8988T (cell line): ENCODE measurements at places on chromosomes 1 and 21.

DNA sequence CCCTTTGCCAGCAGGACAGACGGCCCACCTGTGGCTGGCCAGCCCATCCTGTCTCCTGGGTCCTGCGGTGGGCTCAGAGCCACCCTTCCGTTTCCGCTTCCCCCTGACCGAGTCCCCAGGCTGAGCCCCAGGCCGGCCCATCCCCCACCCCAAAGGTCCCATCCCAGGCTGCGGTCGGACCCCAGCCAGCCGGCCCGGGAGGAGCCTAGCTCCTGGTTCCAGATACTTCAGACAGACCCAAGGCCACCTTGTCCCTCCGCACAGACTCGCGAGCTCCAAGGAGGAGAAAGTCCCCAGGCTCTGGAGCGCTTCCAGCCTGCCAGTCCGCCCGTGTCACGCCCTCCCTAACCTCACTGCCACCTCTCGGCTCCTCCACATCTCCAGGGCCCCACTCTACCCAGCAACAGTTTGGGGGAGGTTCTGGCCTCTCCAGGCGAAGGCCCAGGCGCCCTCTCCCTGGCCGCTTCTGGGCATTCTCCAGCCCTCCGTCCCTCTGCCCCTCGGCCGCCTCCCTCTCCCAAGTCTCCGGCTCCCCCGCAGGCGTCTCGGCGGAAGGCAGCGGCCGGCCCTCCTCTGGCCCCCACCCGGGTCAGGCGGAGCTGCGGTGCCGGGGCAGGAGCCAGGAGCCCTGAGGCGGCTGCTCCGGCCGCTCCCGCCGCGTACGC lies 835 bp downstream of the LRRN2 start:
- no peak for DNase-seq

DNA sequence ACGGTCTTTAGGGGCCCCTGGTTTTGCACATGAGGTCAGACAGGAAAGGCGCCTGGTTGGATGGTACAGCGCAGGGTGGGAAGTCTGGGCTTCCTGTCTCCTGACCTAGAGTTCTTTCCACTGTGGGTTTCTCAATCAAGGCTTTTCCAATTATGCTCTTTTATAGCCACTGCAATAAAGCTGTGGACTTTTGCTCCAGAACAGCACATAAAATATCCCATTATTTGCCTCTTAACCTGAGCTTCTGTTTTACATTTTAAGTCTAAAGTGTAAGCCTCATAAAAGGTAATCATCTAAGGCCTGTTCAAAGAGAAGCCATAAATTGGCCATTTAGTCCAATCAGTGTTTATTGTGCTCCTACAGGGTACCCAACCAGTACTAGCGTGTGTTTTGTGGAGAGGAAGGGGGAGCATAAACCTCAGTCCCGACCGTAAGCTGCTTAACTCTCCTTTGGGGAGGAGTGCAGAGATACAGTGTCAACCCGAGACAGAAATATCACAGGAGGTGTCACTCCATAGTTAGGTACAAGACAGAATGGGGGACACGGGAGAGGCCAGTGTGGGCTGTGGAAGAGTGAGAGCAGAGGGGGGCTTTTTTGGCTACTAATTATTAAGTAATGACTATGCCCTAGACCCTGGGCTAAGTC lies 270.0 kb downstream of the TRABD2B start:
- no peak for DNase-seq

GRCh38 chr1:13451399-13451965 lies 41.2 kb downstream of the PRAMEF20 start:
- no peak for DNase-seq

DNA sequence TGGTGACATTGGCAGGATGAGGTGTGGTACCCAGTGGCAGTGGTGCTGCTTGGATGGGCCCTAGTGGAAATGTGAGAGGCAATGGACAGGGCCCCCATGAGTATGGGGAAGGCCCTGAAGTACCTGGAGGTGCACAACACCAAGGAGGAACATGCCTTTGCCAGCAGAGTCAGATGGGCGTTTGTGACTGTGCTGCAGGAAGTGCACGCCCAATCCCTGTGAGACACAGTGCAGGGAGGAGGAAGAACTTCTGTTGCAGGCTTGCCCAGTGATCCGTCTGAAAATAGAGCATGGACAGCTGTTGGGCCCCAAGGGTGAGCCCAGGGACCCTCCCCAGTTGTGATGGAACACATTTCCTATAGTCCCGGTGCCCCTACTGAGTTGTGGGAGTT lies 42.7 kb downstream of the GJA5 start:
- no peak for DNase-seq

DNA sequence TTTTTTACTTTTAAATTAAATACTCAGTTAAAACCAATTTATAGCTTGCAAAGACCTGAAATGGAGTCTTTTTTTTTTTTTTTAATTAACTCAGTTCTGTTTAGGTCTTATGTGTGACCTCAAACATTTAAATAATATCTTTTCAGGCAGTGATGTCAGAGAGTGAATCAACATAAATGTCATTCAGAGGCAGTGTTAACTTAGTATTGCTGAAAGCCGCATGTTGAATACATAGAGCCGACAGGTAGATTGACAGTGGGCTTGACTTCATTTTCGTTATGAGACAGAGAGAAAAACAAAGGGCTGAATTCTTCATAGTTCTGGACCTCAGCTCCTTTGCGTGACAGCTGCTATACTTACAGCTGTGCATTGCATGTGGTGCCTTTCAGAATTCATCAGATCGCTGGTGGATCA lies 51.5 kb downstream of the PRDM2 start:
- no peak for DNase-seq

GRCh38 chr1:45765999-45766792 lies 15.7 kb upstream of the IPP start:
- no peak for DNase-seq

- DNase-seq: no peak
These were observed 19.0 kb downstream of the SLC37A1 start for GRCh38 chr21:42532466-42533181.
